ENCODE measurements at places on chromosomes 7 and 10. TPM values are rescaled to one million over a fixed set of nuclear protein-coding genes. Genes with fewer than 3 reads are reported as not detected.

CYP2C9 gene
- total RNA-seq = 0.57 TPM

UNCX gene
- not detected for total RNA-seq

MYOF gene
- total RNA-seq = 104 TPM

PDGFA gene
- total RNA-seq = 4.3 TPM

RBP4 gene
- 628 TPM for total RNA-seq

SLC26A5 gene
- total RNA-seq = 0.22 TPM

ZNF467 gene
- 5.3 TPM for total RNA-seq

ITIH2 gene
- total RNA-seq = not detected

ITPRID1 gene
- not detected for total RNA-seq

HKDC1 gene
- not detected for total RNA-seq

AMPH gene
- 20.3 TPM for total RNA-seq

FAM25C gene
- total RNA-seq = not detected

CFAP58 gene
- total RNA-seq = 0.66 TPM

ITGA8 gene
- 0.33 TPM for total RNA-seq

DOCK1 gene
- total RNA-seq = 62.4 TPM

SEMA3C gene
- 57.3 TPM for total RNA-seq

RET gene
- 0.66 TPM for total RNA-seq

MEOX2 gene
- 32.6 TPM for total RNA-seq
